ENCODE measurements at places on chromosomes 3 and 15.

DNA sequence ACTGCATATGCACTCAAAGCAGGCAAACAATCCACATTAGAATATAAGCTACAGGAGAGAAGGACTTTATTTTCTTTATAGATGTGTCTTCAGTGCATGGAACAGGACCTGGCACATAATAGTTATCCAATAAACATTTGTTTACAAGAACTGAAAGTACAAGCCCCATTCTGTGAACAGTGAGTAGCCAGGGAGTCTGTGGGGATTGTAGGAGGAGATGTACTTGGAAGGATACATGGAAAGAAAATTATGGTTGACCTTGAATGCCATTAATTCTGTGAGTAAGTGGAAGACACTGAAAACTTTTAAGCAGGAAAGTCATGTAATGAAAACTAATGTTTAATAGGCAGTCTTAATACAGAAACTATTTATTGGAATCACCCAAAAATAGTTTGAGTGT is 28.3 kb downstream of the MASP1 start:
- no peak for DNase-seq

DNA sequence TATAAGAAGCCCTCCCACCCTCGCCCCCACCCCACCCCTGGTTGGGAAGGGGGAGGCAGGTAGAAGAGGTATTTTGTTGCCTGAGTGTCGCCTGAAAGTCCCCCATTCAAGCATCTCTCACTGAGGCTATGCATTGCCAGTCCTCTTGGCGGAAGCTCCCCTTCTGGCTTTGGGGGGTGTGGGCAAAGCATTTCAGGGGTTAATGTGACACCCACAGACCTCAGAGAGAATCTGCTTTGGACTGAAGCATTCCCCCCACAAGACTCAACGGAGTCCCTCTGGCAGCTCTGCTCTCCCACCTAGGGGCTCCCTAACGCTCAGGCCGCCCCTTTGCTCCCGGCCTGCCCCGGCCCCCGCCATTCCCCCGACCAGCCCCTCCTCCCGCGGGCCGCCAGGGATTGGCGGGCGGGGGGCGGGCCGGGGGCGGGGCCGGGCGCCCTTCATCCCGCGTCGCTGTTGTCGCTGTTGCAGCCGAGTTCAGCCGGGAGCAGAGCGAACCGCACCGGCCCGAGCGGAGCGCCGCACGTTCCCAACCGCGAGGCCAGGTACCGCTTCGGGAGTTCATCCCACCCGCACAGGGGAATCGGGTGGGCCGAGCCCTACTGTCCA is at the start of gene SLC38A3:
Gene SLC38A3 (plus strand): TSS at position 468 of the 609 bp plus-strand sequence. CDS start 8,929 bp downstream, outside the sequence.
- DNase-seq = no peak

GRCh38 chr3:148307443-148307843 is 390.3 kb upstream of the AGTR1 start:
- no peak for DNase-seq

- no peak for DNase-seq
Observed at GRCh38 chr3:49813497-49814174, at the start of gene UBA7. TSS of gene UBA7 (minus strand) at chr3:49813953. CDS start at chr3:49813787, 166 bp downstream.

GRCh38 chr15:60971732-60972131 is 257.4 kb downstream of the RORA start:
- no peak for DNase-seq

GRCh38 chr3:124221422-124221821 is 229.5 kb upstream of the ROPN1 start:
- no peak for DNase-seq

DNA sequence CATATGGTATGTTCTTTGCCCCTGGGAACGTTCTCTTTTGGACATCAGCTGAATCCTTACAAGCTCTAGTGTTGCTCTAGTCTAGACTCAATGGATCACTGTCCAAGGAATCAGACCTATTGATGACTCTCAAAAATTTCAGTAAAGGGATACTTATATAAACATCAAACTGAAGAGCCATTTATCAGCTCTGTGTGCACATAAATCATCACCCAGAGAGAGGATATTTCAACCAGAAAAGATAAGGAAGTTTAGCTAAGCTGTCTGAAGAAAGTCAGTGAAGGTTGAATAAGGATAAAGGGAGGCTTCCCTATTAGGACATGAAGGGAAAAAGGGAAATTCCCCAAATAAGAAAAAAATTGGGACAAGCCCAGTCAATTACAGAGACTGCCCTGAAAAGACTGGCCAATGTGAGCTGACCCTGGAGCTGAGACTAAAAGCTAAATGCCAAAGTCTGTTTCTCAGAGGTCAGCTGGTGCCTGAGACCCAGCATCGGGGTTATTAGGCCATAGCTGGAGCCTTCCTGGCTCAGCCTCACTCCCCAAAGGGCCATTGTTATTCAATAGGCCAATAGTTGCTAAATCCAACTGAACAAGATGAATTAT is 424.1 kb upstream of the THBS1 start:
- DNase-seq = no peak

- no peak for DNase-seq
Observed at GRCh38 chr3:51879937-51880336, 4.5 kb upstream of the IQCF5 start.

DNA sequence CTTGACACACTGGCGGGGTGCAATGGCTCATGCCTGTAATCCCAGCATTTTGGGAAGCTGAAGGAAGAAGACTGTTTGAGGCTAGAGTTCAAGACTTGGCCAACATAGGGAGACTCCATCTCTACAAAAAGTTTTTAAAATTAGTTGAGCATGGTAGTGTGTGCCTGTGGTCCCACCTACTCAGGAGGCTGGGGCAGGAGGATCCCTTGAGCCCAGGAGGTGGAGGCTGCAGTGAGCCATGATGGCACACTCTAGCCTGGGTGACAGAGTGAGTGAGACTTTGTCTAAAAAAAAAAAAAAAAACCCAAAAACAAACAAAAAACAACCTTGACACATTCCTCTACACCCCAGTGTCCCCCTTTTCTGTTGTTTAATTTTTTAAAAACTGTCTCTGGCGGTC is 4.0 kb upstream of the ITPKA start:
- DNase-seq = no peak

GRCh38 chr15:48006031-48006511 is 114.7 kb upstream of the SLC24A5 start:
- no peak for DNase-seq
